CD4-positive, alpha-beta T cell treated with Interferon gamma for 1 hour (primary cell): ENCODE measurements at places on chromosomes 1 and 21.

GRCh38 chr1:207804721-207805468 is 53.0 kb downstream of the CD46 start:
- DNase-seq, result no peak

DNA sequence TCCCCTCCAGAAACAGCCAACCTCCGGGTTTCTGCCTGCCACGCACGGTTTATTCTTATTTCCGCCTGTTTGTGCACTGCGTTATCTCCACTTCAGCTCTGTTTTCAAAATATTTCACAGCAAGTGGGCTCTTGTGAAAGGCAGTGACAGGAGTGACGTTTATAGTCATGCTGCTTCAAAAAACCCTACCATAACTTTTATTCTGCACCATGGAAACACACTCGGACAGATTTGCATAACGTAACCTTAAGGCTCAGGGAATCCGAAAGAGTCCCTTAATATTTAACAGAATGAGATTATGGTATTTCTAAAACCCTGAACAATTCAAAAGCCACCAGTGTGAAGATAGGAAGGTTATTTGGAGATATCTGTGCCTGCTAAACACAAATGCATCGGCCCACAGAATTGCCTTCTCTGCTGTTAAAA is 782 bp upstream of the SDE2 start:
- DNase-seq, result peak; percentile 82

DNA sequence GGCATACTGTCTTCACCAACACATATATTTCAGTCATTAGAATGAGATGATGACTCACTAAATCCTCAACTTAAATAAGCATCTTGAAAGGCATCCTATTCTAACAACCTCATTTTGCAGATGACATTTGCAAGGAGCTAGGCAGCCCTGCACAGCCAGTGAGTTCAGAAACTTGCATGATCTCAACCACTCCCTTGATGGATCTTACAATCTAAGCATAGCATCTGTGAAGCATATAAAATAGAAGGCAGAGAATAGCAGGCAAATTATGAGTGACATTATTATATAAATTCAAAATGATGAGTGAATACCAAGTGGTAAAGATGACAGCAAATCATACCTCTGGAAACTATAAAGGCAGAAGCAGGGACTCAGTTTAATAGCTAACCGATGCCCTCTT is 31.6 kb downstream of the KRTAP20-3 start:
- DNase-seq, result no peak

GRCh38 chr1:154623358-154623757 is 15.4 kb upstream of the ADAR start:
- DNase-seq, result peak; percentile 13

- DNase-seq, result no peak
Measured at GRCh38 chr1:236864211-236864610, 69.1 kb downstream of the MTR start.

DNA sequence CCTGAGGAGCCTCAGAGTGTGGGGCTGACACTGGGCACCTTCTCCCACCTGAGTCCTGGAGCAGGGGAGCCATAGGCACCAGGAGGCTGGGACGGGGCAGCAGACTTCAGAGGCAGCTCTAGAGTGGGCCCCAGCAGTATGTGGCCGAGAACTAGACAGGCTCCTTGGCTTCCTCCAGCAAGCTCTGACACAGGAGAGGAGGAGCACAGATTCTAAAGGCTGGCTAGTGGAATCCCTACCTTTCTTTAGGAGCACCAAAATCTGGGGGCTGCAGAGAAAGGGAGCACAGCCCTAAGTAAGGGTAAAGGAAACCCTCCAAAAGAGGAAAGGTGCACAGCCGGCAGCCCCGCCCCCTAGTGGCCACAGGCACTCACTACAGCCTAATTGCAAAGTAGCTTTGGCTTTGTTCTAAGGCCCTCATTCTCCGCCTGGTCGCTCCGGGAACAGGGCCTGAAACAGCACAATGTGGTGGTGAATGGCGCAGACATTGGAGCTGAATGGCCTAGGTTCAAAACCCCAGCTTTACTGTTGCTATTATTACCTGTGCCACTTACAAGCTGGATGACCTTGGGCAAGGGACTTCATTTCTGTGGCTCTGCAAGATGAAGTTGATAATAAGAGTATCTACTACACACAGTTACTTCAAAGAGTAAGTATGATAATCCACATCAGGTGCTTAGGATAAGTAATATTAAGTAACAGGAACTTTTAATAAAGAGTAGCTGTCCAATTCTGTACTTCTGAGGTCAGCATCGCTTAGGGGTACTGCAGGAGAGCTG is 8.8 kb upstream of the GUCA2A start:
- DNase-seq, result peak; percentile 46

DNA sequence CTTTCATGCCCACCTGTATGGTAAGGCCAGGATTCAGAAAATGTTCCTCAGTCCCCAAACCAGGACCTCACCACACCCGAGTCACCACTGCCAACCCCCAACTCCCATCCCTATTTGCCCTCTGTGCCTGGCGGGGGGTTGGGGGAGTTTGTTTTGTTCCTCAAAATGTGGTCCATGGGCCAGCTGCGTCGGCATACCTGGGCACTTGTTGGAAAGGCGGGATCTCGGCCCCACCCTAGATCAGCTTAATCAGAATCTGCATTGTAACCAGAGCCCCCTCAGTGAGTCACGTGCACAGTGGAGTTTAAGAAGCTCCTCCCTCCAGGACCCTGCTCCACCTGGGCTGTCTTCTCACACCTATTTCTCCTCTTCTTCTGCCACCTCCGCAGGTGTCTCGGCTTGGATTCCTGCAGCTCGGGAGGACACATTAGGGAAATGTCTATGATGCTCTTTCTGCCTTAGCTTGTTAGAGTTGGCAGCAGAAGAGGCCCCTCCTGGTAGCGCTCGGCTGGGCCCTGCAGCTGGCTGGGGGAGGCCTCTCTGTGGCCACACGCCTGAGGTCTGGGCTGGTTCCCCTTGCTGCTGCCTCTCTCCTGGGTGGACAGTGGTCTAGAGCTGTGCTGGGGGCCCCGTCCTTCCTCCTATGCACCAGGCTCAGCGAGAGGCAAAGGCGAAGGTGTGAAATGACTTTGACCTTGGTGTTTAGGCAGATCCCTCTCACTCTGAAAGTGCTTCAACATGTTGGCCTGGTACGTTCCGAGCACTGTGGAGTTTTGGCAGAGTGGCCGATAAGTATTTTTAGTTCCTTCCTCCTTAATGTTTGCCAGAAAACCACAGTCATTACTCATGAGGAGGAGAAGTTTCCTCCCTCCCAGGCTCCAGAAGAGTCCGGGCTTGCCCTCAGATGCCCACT is 41.8 kb upstream of the CAMTA1 start:
- peak; percentile 2 for DNase-seq

GRCh38 chr21:34933609-34934335 is 115.3 kb downstream of the RUNX1 start:
- peak; percentile 33 for DNase-seq

DNA sequence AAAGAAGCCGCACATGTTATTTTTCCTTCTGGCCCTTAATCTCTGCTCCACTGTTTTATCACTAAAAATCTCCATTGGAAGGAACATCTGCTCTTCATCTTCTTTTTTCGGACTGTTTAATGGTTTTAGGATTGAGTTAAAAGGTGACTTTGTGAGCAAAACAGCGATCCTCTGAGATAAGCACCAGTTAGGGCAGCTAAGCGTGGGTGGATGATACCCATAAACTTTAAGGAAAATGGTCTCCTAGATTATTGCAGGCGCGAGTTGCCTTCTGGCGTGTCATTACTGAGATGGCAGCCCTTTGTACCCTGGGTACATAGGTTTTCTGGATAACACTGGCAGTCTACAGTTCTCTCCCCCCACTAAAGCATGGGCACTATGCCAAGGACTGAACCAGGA is 44.0 kb upstream of the HMGB4 start:
- no peak for DNase-seq

GRCh38 chr1:53738205-53739108 is 507 bp downstream of the GLIS1 start:
- DNase-seq, result no peak

GRCh38 chr1:243946253-243946652 is 96.2 kb upstream of the AKT3 start:
- DNase-seq, result no peak

GRCh38 chr1:196442366-196442765 is 165.9 kb downstream of the KCNT2 start:
- no peak for DNase-seq

GRCh38 chr1:8540971-8541370 is 223.1 kb downstream of the SLC45A1 start:
- no peak for DNase-seq
